Fibroblast of lung (primary cell): ENCODE measurements at places on chromosomes 16 and 17. TPM values are rescaled to one million over a fixed set of nuclear protein-coding genes. Genes with fewer than 3 reads are reported as not detected.

DNA sequence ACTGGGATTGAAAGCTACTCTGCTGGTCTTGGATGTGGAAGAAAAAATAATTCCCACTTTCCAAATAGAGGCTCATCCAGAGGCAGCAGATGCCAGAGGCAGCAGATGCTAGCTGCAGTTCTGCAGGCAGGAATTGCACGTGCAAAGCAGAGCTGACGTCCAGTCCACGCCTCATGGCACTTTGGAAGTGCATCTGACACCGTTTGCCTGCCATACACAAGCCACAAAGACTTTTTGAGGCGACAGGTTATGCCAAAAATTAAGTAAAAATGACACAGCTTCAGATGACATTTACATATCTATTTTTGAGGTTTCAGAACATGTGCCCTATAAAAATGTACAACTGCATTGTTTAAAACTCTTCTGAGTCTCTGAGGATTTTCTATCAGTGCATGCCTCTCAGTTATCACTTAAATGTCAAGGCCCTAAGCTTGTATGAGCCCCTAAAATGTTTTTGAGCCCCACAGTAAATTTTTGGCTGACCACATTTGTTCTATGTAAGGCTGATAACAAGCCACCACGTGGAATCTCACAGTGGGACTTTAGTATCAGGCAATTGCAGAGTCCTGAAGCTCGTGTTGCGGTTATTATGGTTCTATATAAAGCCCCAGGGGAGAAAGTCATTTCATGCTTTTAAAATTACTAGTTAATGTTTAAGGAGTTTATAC, 239.2 kb downstream of the PRKCA start:
- DNase-seq: peak; percentile 62

DNA sequence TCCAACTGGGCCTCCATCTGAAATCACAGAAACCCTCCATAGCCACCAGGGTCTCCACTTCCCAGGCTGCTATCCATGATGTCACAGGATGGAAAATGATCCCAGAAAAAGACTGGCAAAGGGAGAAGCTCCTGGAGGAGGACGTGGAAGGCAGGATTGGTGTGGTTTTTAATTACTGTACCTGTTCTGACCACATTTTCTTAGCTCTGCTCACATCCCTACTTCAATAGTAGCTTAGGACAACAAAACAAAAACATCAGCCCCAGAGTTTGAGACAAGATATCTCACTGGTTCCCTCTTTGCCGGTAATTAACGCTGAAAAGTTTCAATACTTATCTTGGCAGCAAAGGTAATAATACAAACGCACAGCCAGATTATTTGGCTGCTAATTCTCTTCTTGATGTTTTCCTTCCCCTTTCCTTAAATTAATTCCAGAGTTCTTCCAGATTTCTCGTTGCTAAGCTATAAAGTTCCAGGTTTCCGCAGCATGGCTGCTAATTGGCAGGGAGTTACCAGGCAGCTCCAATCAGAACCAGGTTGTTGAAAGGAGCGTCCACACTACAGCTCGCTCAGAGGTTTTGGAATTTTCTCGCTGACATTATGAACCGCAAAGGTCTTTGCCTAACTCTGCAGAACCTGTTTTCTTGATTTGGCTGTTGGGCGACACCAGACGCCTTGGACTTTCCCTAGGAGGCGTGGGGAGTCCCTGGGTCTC, 263.4 kb downstream of the MRTFB start:
- DNase-seq: no peak

GRCh38 chr17:4008441-4009185, 44.4 kb upstream of the ATP2A3 start:
- peak; percentile 83 for DNase-seq

DNA sequence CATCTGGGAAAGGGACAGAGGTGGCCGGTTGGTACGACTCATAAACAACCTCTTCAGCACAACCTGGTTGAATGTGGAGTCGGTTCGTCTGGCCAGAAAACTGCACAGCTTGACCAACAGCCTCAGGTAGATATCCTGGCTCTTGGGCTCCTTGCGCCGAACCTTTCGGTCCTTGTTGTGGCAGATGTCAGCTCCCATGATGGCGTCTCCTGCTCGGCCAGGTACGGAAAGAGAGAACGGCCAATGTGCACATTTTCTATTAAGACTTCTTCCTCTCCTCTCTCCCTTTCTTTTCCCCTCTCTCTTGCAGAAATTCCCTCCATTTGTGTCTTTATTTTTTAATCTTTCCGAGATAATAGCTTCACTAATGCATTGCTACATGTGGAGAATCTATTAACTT, 41.8 kb upstream of the CNTNAP4 start:
- no peak for DNase-seq

DNA sequence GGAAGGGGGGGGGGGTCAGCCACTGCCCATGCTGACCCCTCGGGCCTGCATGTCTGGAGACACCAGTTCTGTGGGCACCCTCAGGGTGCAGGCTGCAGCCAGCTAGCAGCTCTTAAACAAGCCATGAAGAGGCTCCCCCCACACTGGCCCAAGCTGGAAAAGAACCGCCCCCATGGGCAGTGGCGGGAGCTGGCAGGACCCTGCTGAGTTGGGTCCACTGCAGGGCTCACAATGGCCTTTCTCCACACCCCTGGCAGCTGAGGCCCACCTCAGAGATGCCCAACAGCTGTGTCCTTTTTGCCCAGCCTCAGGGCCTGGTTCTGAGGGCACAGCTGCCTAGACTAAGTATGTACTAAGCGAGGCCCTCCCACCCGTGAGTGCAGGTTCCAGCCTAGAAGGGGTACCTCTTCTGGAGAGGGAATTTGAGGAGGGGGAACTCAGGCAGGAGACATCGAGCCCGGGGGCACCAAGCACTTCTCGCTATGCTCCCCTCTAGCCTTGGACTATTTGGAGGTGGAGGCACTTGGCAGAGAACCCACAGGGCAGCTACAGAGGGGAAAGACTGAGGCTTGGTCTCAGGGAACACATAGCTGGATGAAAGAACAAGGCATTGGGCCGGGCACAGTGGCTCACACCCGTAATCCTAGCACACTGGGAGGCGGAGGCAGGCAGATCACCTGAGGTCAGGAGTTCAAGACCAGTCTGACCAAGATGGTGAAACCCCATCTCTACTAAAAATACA, 3.2 kb downstream of the THRA start:
- DNase-seq: no peak

- DNase-seq: peak; percentile 58
Observed at GRCh38 chr17:17001874-17002520, 30.1 kb upstream of the TNFRSF13B start.

GRCh38 chr16:368388-369158, 1.8 kb downstream of the MRPL28 start:
- no peak for DNase-seq

DNA sequence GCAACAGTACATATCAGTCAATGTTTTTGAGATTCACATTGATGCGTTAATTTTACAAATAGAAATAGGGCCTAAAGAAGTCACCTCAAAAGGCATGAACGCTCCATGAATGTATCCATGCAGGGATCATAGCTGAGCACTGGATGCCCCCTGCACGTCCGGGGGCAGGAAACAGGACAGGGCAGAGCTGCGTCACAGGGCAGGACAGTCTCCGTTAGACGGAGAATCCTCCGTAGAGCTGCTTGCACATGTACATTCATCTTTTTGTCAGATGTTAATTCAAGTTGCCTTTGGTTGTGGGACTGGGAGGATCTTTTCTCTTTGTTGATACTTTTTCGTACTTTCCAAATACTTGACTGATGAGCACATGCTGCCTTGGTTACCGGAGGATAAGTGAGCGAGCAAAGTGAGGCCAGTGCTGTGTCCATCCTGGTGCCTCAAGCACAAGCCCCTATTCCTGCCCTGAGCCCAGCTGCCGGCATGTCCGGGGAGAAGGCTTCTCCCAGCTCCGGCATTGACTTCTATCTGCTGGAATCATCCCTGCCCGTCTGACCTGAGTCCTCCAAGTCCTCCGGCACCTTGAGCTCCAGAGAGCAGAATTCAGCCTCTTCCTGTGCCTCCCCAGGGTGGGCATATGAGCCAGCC, 15.0 kb downstream of the GAA start:
- peak; percentile 23 for DNase-seq

- peak; percentile 78 for DNase-seq
Observed at GRCh38 chr16:69935278-69935711, 15.8 kb upstream of the CLEC18A start.

KRTAP4-1 gene
- not detected in 2 replicates for total RNA-seq

GDPD3 gene
- 1.0 and 1.2 TPM in 2 replicates for total RNA-seq

DNA sequence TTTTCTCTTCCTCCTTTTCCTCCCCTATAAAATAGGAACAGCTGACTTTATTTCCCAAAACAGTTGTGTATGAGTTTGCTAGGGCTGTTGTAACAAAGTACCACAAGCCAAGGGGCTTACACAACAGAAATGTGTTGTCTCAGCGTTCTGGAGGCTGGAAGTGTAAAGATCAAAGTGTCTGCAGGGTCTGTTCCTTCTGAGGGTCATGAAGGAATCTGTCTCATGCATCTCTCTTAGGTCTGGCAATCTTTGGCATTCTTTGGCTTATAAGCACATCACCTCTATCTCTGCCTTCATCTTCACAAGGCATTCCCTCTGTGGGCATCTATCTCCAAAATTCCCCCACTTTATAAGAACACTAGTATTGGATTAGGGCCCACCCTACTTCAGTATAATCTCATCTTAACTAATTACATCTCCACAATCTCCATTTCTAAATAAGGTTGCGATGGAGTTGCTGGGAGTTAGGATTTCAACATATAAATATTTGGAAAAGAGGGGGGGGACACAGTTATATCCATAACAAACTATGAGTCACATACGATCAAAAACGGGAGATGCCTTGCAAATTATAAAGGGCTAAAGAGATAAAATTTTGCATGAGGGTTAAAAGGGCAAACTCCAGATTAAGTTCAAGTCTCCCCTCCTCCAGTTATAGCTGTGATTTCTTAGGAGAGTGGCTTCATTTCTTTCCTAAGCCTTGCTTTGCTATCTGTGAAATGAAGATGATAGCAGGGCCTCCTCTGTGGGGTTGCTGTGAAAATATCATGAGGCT, 109.7 kb downstream of the VAT1L start:
- DNase-seq: peak; percentile 82

GRCh38 chr16:50280932-50281331, 14.6 kb downstream of the ADCY7 start:
- DNase-seq: no peak

- DNase-seq: peak; percentile 6
Observed at GRCh38 chr17:39306509-39307212, 80.9 kb upstream of the STAC2 start.

GRCh38 chr16:67270931-67271338, 8.4 kb upstream of the PLEKHG4 start:
- no peak for DNase-seq

DNA sequence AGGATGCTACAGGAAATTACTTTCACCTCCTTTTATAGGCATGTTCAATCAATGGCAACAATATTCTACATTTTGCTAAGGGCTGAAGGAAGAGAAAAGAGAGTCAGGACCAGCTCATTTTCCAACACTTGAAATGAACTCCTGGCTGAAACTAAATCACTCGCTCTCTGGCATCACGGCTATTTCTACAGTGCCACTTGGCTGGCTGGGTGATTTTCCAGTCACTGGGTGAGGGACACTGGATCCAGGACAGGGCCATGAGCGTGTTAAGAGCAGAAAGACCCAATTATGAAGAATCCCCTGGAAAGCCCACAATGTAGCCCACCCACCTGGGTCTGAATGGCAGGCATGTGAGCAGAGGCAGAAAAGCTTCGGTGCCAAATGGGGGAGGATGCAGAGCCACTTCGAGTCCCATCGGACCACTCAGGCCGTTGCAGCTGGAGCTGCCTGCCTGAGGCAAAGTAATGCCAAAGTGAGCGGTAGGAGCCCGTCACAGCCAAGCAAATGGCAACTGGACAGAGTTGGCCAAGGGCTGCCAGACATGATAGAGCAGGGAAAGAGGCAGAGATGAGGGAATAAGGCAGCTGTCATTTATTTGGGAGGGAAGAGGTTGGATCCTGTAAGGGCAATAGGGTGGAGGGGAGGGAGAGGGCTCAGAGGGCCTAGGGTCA, 246.2 kb downstream of the STX8 start:
- no peak for DNase-seq

DNA sequence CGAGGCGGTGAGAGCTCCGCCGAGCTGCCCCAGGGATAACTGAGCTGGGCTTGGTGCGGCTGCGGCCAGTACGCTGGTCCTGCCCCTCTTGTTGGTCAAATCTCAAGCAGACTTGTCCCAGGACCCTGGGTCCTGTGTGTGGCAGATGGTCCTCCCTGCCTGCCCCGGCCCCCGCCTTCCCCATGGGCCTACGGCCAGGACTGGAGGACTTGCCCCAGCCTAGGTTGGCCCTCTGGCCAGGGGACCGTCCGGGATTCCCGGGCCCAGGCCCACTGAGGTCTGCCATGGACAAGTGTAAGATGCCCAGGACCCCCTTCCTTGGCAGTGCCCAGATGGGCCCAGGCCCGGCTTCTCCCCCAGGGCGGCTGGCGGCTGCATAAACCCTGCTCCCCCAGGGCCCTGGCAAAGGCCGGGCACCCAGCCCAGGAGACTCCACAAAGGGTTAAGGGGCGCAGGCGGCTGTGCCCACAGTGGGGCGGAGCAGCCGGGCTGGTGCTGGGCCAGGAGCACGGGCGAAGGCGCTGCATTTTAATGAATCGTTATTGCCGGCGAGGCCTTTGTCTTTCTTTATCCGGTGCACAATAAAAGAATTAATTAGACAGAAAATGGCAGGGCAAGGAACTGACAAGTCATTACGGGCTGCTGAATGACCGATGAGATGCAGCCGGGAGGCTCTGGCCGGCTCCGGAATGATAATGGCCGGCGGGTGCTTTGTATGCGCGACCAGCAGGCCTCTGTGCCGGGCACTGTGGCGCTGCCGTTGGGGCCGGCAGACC, 9.1 kb downstream of the SOX8 start:
- no peak for DNase-seq

CACNA1H gene
- 0.26 and 1.2 TPM in 2 replicates for total RNA-seq

KRT24 gene
- not detected in 2 replicates for total RNA-seq

HBA1 gene
- not detected in 2 replicates for total RNA-seq

- no peak for DNase-seq
Observed at GRCh38 chr17:33753452-33753851, 460.4 kb upstream of the ASIC2 start.

DNA sequence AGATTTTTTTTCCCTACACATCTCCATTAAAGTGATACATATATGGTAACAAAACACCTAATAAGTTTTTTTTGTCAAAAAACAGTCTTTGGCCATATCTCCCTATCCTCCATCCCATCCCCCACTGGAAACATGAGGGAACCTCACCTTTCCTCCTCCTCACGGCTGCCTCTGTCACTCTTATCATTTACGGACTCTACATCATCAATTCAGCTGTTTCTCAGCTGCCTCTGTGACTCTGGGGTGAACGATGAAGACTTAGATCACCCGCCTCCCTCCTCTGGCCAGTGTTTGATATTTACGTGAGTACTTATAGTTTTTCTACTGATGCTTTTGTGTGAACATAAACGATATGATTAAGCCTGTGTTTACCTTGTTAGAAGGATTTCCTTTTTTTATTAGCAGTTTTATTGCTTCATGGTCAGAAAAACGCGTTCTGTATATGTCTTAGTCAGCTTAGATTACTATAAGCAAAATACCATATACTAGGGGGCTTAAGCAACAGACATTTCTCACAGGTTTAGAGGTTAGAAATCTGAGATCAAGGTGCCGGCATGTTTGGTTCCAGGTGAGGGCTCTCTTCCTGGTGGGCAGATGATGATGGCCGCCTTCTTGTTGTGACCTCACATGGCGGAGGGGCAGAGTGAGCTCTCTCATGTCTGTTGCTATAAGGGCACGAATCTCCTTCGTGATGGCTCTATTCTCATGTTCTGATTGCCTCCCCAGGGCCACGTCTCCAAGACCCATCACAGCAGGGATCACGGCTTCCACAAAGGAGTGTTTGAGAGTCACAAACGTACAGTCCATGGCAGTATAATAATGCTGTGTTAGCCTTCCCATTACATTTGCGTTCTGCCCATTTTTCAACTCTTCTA, 32.1 kb downstream of the DNAH17 start:
- DNase-seq: no peak

C16orf96 gene
- under 0.01 TPM in 2 replicates for total RNA-seq
